ENCODE measurements at places on chromosomes 5 and 9.

GRCh38 chr5:10262995-10263394 lies 12.9 kb downstream of the CCT5 start:
- DNase-seq: no peak

GRCh38 chr9:21294364-21294774 lies 10.7 kb downstream of the IFNA5 start:
- DNase-seq: no peak

DNA sequence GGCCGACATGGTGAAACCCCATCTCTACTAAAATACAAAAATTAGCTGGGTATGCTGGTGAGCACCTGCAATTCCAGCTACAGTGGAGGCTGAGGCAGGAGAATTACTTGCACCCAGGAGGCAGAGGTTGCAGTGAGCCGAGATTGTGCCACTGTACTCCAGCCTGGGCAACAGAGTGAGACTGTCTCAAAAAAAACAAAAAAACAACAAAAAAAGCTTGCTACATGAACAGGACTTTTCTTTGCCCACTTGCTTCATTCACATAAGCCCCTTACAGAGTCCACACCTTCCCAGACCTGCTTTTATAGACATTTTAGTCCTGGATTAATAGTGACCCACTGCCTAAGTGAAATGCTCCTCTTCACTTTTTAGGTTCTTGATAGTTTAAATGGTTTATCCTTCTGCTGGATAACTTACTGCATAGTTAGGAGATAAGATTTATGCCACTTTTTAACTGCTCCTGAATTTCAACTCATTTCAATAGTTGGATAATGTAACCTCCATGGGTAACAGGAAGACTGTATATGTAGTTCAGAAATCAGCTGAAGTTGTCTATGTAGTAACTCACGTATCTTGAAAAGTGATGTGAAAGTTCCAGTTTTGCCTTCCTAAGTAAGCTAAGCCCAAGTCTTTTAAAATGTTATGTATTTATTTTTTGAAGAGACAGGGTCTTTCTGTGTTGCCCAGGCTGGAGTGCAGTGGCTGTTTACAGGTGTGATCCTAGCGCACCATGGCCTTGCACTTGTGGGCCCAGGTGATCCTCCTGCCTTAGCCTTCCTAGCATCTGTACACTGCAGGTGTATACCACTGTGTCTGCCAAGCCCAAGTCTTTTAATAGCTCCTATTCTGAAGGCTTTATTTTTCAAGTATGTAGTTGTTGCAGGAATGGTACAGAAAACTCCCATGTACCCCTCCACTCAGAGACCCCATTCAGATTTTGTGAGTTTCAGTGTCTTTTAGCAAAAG lies 19.7 kb downstream of the SUB1 start:
- DNase-seq: no peak

DNA sequence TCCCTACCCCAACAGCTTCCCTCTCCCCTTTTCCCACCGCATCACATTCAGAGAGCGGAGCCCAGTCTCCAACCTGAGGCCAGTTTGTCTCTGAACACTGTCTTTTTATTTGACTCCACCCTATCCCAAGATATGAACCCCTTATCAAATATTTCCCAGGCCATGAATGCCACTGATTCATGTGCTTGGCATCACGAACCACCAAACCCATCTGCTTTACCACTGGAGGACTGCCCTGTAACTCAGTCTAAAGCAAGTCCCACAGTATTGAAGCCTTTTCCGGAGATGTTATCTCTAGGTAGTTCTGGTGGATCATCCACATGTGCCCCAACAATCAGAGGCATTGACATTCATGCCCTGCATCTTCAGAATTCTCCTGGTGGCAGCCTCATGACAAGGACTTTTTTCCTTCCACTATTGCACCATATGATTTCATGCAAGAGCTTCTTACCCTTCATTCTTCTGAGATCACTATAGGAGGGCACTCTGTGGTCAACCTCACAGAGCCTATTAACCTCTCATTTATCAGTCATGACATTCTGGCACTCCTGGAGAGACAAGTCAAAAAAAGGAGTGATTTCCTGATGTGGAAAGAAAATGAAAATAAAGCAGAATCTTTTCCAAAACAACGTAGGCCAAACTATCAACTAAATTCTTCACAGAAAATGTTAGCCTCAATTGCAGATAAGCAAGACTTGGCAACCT lies 12.3 kb upstream of the SPATA31D4 start:
- DNase-seq: no peak

DNA sequence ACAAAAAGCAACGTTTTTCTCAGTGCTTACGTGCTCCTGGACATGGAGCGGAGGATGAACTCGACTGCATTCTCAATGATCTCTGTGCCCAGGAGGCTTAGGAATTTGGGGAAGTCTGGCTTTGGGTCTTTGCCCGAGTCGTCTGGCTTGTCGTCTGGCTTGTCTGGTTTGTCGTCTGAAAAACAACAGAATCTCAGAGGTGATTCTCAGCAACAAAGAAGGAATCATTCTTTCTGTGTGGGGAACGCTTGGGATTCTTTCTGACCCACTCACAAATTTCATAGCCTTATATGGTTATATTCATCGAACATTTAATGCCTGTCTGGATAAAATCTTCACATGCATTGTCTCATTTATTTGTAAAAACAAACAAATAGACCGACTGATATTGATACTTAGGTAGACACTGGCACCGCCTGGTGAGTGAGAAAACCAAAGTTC lies 4.7 kb downstream of the C5orf46 start:
- DNase-seq: no peak

GRCh38 chr5:53089481-53089991 lies 20.0 kb downstream of the MOCS2 start:
- no peak for DNase-seq

DNA sequence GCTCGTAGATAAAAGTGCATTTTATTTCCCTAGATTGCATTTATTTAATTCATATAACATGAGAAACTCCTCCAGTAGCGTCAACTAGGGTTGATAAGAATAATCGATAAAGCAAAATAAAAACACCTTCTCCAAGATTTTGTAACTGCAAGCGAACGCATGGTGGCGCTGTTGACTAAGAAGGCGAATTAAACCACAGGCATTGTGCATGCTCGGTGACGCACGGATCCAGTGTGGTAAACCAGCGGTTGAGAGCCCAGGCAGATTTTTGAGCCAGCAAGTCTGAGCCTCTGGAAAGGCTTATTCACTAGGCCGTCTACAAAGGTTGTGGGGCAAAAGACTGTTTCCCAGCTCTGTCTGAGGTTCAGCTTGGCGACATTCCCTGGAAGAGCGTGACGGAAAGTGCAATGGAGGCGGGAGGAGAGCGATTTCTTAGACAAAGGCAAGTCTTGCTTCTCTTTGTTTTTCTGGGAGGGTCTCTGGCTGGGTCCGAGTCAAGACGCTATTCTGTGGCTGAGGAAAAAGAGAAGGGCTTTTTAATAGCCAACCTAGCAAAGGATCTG lies at the start of gene PCDHB3:
TSS of gene PCDHB3 (plus strand) at position 231 of the 563 bp plus-strand sequence. CDS start at position 408, 177 bp downstream.
- no peak for DNase-seq

DNA sequence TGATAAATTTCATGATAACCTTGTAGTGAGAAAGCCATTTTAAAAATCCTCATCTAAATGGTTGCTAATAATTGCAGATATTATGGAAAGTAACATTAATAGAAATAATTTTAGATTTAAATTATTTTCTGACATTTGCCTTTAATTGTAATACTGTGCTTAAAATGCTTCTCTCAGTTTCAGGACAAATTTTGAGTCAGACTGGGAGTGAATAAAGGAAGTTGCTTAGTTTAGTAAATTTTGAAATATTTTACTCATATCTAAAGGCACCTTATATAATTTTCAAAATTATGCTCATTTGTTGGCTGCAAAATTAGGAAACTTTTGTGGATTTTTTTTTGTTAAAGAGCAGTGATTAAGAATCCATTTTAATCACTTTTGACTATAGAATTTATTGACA lies 93.8 kb downstream of the CSNK1G3 start:
- DNase-seq: no peak

DNA sequence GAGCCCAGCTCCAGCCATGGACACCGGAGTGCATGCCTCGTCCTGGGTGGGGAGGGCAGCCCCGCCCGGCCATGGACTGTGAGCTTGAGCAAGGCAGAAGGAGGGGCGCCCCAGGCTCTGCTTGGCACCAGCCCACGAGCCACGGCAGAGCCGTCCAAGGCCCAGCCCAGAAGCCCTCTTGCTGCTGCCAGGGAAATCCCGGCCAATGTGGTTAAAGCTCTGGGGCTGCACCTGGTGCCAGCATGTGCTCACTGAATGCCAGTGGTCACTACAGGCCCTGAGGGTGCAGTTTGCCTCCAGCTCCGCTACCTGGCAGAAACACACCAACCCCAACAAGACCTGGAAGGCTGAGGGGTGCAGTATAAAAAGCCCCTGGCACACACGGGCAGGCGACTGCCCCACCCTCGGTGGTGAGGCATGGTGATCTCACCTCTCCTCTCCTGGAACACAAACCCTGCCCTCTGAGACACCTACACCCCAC lies 11.8 kb downstream of the BRD3 start:
- no peak for DNase-seq

GRCh38 chr9:121105531-121105930 lies 30.8 kb downstream of the CNTRL start:
- DNase-seq: no peak

DNA sequence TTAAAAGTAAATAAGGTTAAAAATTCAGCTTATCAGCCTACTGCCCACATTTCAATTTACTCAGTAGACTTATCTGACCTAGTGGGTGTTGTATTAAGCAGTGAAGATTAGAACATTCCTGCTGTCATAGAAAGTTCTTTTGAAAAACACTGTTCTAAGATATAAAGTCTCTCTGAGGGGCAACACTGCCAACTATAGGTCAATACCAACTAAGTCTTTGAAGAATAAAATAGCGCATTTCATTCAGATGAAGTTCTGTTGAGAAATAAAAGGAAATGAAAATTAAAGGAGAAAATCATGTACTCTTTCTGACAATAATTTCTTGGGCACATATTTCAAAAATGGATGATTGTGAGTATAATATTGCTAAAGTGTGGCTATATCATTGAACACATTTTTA lies 86.8 kb downstream of the PTPRD start:
- DNase-seq: no peak

DNA sequence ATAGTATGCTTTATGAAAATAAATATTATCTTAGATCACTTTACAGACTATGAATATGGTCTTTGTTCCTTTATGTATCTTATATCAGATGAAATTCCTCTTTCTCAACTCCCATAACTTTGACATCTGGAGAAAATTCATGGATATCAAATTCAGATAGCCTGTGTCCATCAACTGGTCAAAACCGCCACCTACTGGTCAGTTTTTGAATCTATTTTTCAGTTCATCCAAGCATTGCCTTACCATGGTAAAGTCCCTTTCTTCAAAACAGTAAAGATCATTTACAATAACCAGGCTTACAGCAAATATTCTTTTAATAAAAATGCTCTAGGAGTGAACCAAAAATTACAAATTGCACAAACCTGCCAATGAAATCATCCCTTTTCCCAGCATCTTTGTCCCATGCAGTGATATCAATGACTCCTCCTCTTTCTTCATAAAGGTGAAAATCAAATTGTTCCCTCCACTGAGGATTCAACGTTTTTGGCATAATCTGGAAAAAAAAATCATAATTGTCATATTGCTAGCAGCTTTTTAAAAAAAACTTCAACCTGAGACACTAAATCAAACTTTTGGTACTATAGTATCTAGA lies 290.5 kb downstream of the SLF1 start:
- no peak for DNase-seq

- DNase-seq: no peak
Measured at GRCh38 chr5:90408571-90409317, 812 bp downstream of the CETN3 start.

- no peak for DNase-seq
Measured at GRCh38 chr5:124996764-124997077, 250.3 kb upstream of the ZNF608 start.

GRCh38 chr5:80227979-80228596 lies 27.8 kb downstream of the SERINC5 start:
- DNase-seq: no peak

GRCh38 chr9:133760713-133761290 lies 22.6 kb upstream of the SARDH start:
- no peak for DNase-seq

GRCh38 chr5:178145965-178146820 lies 7.5 kb downstream of the NHP2 start:
- peak; percentile 42 for DNase-seq

- DNase-seq: no peak
Measured at GRCh38 chr9:37441776-37442370, 19.4 kb downstream of the GRHPR start.

GRCh38 chr9:124474151-124474550 lies 23.9 kb downstream of the ADGRD2 start:
- DNase-seq: no peak

- no peak for DNase-seq
Measured at GRCh38 chr5:139457653-139458306, 4.8 kb downstream of the ECSCR start.

- DNase-seq: no peak
Measured at GRCh38 chr5:140043508-140043872, 391 bp upstream of the NRG2 start.

- DNase-seq: no peak
Measured at GRCh38 chr9:114115654-114116125, 16.6 kb upstream of the KIF12 start.

DNA sequence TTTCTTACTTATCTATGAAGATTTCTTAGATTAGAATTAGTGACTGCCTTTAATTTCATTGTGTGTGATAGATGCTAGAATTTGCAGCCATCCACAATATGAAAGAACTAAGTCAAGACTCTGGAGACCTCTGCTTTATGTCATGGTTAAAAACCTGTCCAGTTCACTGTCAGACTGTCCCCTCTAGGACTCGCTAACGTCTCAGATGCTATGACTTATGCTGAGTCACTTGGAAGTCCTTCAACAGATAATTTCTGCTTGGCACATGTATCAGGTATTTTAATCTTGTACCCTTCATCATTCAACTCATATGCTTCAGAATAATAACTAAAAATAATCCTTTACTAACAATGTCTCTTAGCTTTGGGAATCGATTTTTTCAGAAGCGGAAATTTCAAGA lies 230.5 kb upstream of the DMAC1 start:
- no peak for DNase-seq

GRCh38 chr5:147554261-147554817 lies 44.5 kb upstream of the DPYSL3 start:
- DNase-seq: no peak

- DNase-seq: no peak
Measured at GRCh38 chr5:132214491-132214890, 13.2 kb downstream of the P4HA2 start.

GRCh38 chr9:40884072-40884901 lies 244.2 kb downstream of the FOXD4L6 start:
- no peak for DNase-seq

- no peak for DNase-seq
Measured at GRCh38 chr5:50320131-50320749, 120.8 kb downstream of the EMB start.

GRCh38 chr5:7363067-7363677 lies 32.8 kb upstream of the ADCY2 start:
- no peak for DNase-seq

DNA sequence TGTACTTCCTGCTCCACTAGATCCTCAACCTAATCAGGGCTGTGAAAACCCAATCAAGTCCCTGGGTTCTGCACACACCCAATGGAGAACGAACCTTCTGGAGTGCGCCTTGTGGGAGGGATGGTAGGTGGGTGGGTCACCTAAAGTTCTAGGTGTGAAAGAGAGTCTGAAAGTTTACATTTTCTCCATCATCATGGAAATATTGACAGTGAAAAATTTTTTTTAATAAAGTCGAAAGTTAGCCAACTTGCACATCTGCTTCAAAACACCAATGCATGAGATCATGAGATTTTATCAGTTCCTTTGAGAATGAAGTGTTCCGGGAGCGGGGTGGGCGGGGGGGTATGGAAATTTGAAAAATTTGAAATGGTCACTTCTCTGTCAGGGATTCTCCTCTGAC lies 21.7 kb downstream of the TAF11L14 start:
- DNase-seq: no peak
